ENCODE measurements at places on chromosomes 13 and 19.

- no peak for DNase-seq
These were observed 41.2 kb downstream of the NFIX start for GRCh38 chr19:13036366-13036976.

- DNase-seq = no peak
These were observed 55.0 kb downstream of the LRCH1 start for GRCh38 chr13:46607768-46608564.

DNA sequence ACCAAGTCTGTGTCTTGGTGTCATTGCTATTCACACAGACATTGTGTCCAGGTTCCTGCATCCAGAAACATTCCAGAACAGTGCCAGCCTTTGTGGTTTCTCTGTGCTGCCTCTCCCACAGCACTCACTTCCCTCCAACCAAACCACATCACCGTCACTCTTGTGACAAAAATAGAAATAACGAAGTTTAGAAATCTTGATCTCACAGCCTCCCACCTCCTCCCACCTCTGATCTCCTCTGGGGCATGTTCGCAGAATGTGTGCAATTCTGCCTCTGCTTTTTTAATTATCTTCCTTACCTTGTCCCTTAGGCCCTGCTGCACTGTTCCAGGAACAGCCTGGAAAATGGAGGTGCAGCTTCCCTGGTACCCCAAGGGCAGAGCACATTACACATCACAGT, 8.7 kb upstream of the SERPINE3 start:
- DNase-seq = no peak

GRCh38 chr19:18895824-18896341, at the start of gene CERS1:
Gene CERS1, minus strand, starts transcription at chr19:18896158. Its CDS starts 86 bp downstream, at chr19:18896072.
- no peak for DNase-seq

DNA sequence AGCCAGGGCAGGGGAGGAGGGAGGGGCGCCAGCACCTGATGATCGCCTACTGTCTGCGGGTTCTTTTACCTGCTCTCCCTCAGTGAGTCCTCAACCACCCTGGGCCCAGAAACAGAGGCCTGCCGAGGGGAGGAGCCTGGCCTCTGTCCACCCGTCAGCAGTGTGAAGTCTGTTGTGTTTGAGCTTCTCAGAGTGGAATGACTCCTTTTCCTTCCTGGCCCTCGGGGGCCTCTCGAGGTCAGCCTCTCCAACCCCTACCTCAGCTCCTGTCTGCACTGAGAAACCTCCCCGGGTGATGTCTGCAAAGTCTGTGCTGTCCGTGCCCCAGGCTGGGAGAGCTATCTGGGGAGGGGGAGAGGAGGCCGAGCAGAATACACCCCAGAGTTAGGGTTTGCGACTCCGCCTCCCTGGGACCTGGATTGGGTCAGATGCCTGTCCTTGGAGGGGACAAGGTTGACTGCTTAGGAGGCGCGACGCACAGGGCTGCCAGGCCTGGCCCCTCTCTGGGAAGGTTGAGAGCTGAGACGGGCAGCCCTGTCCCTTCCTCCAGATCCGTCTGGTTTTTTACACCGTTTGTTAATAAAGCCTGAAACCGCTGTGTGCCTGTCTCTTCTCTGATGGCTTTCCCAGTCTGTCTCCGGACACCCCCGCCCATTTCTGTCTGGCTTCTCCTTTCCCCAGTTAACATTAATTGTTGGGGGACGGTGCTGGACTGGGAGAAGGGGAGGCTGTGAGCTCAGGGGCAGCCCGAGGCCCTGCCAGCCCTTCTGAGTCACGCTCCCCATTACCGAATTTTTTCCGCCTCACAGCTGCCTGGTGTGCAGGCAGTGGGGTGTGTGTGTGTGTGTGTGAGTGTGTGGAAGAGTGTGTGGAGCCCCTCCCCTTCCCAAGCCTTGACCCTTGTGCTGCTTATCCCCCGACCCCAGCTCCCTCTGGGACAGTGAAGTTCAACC, 989 bp upstream of the SSC5D start:
- peak; percentile 30 for DNase-seq

DNA sequence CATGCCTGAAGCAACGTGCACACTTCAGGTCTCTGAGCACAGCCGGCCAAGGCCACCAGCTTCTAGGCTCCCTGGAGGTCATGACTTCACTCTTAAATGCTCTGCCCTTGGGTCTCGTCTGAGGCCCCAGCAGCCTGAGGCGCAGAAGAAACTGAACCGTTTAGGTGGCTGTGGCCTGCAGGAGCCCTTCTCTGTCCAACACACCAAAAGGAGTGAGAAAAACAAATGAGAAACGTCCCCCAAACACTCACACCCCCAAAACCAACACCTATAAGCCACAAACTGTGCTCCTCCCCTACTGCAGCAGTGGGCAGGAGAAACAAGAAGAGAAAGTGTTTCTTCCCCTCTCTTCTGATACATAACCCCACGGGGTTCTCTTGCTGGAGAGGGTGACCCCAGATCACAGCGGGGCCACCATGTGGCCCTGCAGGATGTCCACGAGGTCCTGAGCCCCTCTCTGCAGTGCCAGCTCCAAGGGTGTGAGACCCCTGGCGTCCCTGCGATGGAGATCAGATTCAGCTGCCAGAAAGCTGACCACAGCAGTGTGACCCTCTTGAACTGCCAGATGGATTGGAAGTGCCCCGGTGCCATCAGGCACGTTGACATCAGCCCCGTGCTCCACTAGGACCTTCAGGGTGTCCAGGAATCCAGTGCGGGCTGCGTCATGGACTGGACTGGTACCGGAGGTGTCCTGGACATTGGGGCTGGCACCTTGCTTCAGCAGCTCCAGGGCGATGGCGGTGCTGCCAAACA, 1.0 kb upstream of the KRI1 start:
- DNase-seq = peak; percentile 47

DNA sequence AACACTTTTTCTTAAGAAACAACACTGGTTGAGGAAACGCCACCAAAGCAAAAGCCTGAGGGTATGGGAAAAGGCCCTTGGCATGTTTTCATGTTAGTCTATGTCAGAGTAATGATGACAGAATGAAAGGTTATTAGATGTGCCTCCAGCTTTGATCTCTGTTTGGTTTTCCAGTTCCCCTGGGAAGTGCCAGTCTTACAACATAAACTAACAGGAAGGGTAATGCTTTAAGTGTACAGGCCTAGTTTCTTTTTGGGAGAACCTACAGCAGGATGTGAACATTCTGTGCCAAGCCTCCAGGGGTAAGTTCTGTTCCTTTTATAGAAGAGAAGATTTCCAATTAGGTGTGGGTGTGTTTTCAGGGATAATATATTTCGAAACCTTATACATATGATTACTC, 121.7 kb downstream of the FNDC3A start:
- no peak for DNase-seq

DNA sequence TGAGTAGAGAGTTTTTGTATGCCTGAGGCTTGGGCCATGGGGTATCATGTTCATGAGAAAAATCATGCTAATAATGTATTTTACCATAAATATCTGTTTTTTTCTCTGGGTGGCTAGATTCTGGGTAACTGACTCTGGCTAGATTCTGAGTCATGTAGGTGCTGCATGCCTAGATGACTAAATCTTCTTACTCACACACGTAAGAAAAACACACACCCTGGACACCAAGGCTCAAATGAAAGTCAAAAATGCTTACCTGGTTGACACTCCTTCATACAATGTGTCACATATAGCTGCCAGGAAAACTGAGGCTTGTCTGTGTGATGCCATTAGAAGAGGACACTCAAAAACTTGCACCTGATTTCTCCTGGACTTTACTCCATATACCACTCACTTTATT, 597.4 kb upstream of the SLITRK1 start:
- DNase-seq = no peak

GRCh38 chr13:44322928-44323327, 50.7 kb upstream of the SERP2 start:
- no peak for DNase-seq

GRCh38 chr19:39539165-39539517, 820 bp downstream of the EID2 start:
- DNase-seq = no peak

GRCh38 chr13:58633226-58633625, 1001.7 kb downstream of the PCDH17 start:
- DNase-seq = no peak

DNA sequence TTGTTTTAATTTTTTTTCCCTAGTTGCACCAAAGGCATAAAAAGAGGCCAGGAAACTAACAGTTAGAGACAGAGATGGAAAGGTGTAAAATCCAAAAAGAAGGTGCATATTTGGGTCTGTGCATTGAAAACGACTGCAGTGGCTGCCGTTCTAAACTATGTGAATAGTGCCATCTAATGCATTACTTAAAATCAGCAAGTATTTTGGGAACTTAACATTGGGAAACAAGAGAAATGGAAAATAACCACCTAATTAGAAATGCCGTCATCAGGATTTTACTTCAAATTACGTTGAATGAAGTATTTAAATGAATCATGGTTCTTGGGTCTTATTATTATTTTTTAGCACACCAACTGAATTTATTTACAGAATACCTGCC, 189.5 kb upstream of the MIR17HG start:
- DNase-seq = no peak

DNA sequence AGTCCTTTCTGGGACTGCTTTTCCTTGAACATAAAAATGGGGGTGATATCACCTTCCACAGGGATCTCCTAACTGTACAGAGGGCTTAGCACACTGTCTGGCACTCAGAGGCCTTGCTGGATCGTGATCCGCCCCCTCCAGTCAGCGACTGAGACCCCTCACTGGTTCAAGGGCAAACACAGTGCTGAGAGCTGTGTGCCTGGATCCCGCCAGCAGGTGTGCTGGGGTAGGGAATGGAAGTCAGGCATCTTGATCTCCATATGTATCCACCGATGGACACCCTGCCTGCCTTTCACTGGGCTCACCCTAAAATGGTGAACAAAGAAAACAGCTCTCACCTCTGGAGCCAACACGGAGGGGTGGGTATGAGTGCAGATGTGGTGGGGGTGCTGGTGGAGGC, 64.3 kb downstream of the IRS2 start:
- DNase-seq = no peak

GRCh38 chr13:49183672-49184325, 36.3 kb upstream of the MLNR start:
- DNase-seq = no peak
